ENCODE measurements at places on chromosomes 4 and X.

GRCh38 chr4:16457944-16458343, 231.7 kb upstream of the TAPT1 start:
- no peak for DNase-seq

DNA sequence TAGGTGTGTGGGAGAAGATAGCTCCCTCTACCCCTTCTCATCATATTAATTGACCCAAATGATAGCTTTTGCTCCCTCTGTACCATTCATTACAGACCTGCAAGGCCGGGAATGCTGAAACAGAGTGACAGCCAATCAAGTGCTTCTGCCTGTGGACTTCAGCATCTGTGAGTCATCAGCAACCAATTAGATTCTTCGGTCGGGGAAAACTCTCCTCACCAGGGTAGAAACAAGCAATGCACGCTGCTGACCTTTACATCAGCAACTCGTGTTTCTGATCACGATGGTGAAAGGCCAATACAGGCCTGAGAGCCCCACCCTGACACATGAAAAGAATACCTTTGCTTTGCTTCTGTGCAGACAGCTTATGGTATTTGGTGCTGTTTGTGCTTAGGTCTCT, 347.2 kb upstream of the DDX53 start:
- peak; percentile 41 for DNase-seq

- peak; percentile 61 for DNase-seq
Observed at GRCh38 chrX:48794911-48795515, 6.9 kb upstream of the HDAC6 start.

- DNase-seq = peak; percentile 25
Observed at GRCh38 chr4:6235901-6236640, 33.6 kb upstream of the WFS1 start.

- peak; percentile 31 for DNase-seq
Observed at GRCh38 chr4:109826719-109827118, 1.1 kb upstream of the RRH start.

DNA sequence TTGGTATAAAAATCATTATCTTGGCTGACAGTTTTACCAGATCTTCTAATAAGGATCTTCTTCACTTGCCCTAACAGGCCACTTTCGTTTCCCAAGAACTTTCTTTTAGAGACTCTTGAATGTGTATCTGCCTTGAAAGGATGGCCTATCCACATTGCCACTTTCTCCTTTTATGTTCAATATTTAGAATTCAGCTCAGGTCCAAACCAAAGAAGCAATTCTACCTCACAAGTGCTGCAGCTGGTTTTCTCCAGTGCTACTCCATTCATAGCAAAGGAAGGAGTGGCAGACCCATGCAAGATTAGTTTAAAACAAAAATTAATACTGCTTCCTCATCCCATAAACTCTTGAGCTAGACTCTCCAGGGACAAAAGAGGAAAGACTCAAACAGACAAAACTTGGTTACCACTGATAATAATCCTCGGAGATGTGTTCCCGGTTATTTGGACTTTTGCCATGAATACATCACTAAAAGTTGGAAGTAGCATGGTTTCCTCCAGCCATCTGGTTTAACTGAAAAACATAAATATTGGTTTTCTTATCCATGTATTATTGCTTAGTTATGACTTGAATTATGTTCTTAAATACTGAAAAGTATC, 401.8 kb downstream of the PABPC4L start:
- no peak for DNase-seq

GRCh38 chr4:151434183-151434860, 25.3 kb downstream of the FHIP1A start:
- DNase-seq = peak; percentile 24

DNA sequence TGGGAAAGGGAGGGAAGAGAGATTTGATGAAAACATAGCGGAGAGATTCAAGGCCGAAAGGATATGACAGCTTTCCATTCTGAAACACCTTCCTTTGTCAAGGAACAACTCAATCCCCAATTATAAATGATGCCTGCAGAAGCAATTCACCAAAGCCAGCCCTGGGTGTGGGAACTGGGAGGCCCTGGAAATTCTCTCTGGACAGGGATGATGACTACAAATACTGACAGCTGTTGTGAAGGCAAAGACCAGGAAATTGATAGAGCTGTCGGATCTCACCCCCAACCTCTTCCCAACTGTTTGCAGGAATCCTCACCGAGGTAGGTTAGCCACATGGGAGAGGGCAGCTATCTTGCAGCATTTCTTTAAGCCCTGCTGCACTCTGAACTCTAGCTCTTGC, 54.3 kb downstream of the CCDC149 start:
- no peak for DNase-seq

- DNase-seq = no peak
Observed at GRCh38 chr4:176844448-176844847, 51.7 kb upstream of the VEGFC start.

- peak; percentile 79 for DNase-seq
Observed at GRCh38 chr4:52914051-52914605, 52.0 kb downstream of the RASL11B start.

- no peak for DNase-seq
Observed at GRCh38 chrX:130851569-130851968, 51.4 kb downstream of the ENOX2 start.

GRCh38 chrX:2965965-2966364, 36.8 kb upstream of the ARSD start:
- no peak for DNase-seq

DNA sequence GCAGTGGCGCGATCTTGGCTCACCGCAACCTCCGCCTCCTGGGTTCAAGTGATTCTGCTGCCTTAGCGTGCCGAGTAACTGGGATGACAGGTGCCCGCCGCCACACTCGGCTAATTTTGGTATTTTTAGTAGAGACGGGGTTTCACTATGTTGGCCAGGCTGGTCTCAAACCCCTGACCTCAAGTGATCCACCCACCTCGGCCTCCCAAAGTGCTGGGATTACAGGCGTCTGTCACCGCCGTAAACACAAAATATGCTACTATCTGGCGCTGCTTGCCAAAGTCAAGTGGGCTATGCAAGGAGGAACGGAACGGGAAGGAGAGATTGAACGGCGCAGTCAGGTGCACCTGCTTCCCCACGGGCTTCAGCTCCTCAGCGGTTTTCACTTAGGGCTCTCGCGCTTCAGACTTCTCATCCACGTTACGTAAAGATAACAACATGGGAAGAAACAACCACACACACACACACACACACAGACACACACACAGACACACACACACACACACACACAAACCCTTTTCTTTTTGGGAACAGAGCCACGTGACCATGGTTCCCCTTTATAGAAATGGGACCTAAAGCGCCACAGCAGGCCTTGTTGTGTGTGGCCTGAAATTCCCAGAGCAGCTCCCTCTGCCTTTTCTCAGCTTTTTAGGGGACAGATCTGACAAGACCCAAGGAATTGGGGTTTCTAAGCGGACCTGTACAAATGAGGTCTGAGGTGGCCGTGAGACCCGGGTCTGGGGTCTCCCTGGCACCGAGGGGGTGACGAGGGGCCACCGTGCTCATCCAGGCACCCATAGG, 1.5 kb downstream of the P2RY8 start:
- DNase-seq = no peak

GRCh38 chr4:132383571-132384199, 765.4 kb upstream of the PCDH10 start:
- peak; percentile 82 for DNase-seq

GRCh38 chrX:53421772-53422085, 725 bp downstream of the SMC1A start:
- peak; percentile 34 for DNase-seq

- DNase-seq = no peak
Observed at GRCh38 chr4:8167291-8167690, 8.7 kb upstream of the ABLIM2 start.

DNA sequence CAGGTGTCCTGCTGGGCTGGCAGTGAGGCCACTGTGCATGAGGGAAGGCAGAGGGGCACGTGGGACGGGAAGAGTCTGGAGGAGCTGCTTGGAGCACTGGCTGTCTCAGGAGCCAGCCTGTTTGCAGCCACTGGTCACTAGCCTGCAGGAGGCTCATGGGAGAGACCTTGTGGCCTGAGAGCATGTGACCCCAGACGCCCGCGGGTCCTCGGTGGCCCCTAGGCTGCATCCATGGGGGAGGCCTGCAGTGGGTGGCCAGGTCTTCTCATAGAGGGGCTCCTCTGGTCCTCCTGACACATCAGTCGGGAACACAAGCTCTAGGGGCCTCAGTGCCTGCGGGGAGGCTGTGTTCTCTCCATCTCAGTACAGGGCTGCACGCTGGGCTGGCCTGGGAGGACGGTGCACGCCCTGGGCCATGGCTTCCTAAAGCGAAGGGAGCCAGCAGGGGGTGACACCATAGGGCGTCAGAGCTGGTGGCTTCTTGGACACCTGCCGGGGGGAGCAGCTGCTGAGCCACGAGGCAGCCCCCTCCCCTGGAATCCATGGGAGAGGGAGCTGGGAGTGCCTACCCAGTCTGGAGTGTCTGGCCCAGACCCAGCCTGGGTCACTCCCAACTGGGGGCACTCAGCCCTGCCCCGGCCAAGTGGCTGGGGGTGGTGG, 12.3 kb downstream of the NAT8L start:
- no peak for DNase-seq

DNA sequence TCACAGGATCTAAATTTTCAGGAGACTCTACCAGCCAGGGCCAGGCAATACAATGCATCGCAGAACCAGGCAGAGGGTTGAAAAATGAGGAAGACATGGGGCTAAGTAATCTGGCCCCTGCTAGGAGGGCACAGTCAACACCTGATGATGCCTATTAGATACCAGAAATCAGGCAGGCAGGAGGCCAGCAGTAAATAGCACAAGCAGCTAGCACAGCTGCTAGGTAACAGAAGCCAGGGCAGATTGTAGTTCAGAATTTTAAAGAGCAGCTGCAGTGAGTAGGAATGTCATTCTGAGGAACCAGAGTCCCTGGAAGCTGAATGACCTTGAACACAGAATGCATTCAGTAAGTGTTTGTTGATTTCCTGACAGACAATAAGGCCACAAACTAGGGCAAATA, 38.8 kb upstream of the TRPC5OS start:
- no peak for DNase-seq

DNA sequence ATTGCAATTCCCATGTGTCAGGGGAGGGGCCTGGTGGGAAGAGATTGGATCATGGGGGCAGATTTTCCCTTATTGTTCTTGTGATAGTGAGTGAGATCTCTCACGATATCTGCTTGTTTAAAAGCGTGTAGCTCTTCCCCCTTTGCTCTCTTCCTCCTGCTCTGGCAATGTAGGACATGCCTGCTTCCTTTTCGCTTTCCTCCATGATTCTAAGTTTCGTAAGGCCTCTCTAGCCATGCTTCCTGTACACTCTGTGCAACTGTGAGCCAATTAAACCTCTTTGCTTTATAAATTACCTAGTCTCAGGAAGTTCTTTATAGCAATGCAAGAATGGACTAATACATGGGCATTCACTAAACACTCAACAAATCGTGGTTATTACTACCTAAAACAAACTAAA, 37.2 kb upstream of the PAPSS1 start:
- no peak for DNase-seq

GRCh38 chr4:76476571-76476970, 41.5 kb downstream of the SHROOM3 start:
- peak; percentile 25 for DNase-seq

DNA sequence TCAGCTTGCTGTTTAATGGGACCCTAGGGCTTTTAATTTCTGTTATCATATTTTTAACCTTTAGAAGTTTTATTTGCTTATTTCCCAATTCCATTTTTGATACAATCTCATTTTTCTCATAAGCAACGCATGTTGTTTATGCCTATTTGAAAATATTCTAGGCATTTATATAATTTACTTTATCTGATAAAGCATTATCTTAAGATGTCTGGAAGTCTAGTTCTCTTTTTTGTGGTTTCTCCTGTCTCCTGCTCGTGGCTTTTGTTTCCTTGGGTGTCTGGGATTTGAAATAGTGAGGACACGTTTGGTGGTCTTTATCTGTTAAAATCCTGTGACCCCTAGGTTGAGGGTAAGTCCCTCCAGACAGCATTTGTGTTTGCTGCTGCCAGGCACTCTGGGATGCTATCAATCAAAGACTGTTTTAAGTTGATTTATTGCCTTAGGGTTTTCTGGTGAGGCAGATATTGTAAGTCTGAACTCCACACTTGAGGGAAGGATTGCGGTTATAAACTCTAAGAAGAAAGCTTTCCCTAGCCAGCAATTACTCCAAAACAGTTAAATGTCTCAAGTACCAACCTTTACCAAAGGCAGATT, 208.0 kb downstream of the PRDM5 start:
- DNase-seq = peak; percentile 87

DNA sequence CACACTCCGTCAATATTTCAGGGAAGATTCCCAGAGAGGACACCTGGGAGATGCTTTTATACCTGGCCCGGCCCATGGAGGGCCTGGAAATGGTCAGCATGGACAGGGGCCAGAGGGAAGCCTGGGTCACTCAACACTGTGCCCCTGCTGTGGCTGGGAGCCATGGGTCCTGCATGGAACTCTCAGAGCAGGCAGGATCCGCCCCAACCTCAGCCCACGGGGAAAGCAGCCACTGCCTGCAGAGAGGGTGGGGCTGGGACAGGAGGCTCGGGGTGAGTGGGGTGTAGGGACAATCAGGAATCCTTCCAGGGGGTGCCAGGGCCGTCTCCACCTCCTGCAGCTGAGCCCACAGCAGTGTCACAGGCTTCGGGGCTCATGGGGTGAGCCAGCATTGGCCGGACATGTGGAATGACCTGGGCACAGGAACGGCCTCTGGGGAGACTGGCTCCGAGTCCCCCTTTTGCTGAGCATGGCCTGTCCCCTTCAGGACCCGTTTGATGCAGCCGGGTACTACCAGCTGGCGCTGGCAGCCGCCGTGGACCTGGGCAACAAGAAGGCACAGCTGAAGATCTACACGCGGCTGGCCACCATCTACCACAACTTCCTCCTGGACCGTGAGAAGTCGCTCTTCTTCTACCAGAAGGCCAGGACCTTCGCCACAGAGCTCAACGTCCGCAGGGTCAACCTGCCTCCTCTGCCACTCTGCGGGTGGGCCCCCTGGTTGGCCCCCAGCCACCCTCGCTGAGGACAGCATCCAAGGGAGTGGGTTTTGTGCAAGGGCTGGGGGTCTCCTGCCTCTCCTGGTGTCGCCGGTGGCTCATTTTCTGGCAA, 29.1 kb upstream of the HTRA3 start:
- no peak for DNase-seq
